NCI-H1105 treated with DMSO at 0.1 percent for 48 hours (cell line): ENCODE measurements at places on chromosomes 5 and 9.

DNA sequence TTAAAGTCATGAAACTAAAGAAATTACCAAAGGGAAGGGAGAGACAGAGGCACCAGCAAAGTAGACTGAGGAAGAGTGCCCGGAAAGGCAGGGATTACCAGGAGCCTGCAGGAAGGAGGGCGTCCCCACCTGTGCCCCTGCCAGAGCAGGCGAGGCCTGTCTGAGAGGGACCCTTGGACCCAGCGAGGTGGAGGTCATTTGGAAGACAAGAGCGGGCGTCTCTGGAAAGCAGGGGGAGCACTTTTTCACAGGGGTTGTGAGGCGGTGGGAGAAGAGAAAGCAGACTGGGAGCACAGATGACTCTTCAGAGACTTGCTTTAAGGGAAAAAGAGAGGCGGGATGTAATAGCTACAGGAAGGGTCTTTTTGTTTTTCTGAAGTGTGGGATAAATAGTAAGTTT is 27.5 kb upstream of the SLC2A8 start:
- no peak for DNase-seq

DNA sequence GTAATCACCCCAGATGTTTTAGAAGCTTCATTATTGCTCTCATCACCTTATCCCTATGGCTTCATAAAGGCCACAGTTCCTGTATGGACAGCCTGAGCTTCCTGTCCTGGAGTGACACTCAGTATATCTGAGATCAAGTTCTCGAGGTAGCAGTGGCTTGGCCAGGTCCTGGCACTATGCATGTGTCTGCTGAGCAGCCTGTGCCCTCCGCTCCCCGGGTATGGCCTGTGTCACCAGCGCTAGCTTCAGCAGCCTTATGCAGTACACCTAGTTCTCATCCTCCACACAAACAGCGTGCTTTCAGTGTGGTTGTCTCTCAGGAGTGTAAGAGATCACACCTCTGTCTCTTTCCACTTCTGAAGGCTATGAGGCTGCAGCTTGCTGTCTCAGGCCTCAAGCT is 514.7 kb downstream of the DIRAS2 start:
- no peak for DNase-seq

DNA sequence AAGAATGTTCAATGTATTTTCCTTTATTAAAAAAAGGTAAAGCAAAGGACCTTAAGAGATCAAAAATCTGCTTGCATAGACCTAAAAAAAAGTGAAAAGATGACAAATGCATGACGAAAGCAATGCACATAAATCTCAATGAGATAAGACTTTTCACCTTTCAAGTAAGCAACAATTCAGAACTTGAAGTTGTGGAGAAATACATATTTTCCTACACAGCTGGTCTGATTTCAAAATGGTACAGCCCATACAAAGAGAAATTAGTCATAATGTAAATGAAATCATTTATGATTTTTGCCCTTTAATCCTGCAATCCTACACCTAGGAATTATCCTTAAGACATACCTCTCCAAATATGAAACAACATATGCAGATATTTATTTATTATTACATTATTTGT is 568.0 kb downstream of the ANXA1 start:
- DNase-seq: no peak

- DNase-seq: no peak
These were observed 224.6 kb downstream of the DRD1 start for GRCh38 chr5:175219366-175219765.

DNA sequence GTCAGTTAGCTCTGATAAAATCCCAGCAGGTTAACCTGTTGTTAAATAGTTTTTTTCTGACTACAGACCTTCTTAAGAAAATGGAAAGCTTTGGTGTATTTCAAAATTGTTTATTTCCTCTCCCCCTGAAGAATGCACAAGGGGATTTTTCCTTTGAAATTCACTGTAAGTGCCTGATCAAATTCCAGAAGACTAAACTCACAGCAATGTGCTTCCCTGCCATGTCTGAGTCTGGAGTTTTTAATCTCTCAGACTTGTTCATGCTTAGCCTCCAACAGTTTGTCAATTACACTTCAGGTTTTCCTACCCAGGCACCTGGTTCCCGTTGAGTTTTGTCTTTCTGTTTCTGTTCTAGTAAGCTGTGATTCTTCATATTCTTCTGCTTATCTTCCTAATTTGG is 961.6 kb upstream of the CDH18 start:
- DNase-seq: no peak
